ENCODE measurements at places on chromosomes 5 and 9.

GRCh38 chr9:37290940-37291485 lies 131.5 kb upstream of the GRHPR start:
- DNase-seq: no peak

- DNase-seq: no peak
Observed at GRCh38 chr9:35690294-35690613, 529 bp upstream of the TPM2 start.

GRCh38 chr5:132215329-132215728 lies 12.3 kb downstream of the P4HA2 start:
- DNase-seq: peak; percentile 85

GRCh38 chr9:96674906-96675538 lies 19.9 kb upstream of the PRXL2C start:
- DNase-seq: peak; percentile 83

- DNase-seq: no peak
Observed at GRCh38 chr5:180974612-180975315, 13.9 kb upstream of the BTNL3 start.

DNA sequence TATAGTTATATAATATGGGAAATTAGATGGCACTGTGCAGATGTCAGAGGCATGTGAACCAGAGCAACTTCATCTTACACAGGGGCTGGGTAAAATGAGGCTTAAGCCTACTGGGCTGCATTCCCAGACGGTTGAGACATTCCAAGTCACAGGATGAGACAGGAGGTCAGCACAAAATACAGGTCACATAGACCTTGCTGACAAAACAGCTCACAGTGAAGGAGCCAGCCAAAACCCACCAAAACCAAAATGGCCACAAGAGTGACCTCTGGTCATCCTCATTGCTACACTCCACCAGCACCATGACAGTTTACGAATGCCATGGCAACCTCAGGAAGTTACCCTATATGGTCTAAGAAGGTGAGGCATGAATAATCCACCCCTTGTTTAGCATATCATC lies 479.4 kb downstream of the TLR4 start:
- no peak for DNase-seq

DNA sequence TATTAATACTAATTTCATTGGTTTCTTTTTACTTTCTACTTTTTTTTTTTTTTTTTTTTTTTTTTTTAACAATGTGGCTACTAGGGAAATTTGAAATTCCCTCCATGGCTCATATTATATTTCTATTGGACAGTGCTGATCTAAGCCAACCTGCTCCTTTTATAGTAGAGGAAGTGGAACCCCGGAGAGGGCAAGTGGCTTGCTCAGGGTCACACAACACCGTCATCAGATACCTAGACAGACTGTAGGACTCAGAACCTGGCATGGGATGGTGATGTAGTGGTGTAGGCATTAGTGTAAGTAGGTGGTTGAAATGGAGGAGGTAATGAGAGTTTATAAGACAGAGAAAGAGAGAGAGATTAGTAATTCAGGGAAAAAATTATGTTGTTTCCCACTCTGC lies 10.8 kb downstream of the ZNF618 start:
- peak; percentile 59 for DNase-seq
